ENCODE measurements at places on chromosomes 6 and 20. TPM values are rescaled to one million over a fixed set of nuclear protein-coding genes. Genes with fewer than 3 reads are reported as not detected.

Gene PSORS1C1
- 3.7 TPM for total RNA-seq

Gene MROH8
- 0.69 TPM for total RNA-seq

Gene MAPK13
- 1.1 TPM for total RNA-seq

Gene SLC25A27
- 0.98 TPM for total RNA-seq

Gene PDYN
- not detected for total RNA-seq

Gene SYNDIG1
- 2.0 TPM for total RNA-seq

Gene CCN6
- not detected for total RNA-seq

Gene ADGRF5
- not detected for total RNA-seq

Gene LINC00237
- not detected for total RNA-seq

Gene HRH3
- total RNA-seq, result not detected

Gene FLRT3
- total RNA-seq, result 1.7 TPM

Gene APOM
- 3.5 TPM for total RNA-seq

Gene PREX1
- total RNA-seq, result 13.5 TPM

Gene RAMACL
- 0.20 TPM for total RNA-seq

Gene SGK2
- 7.2 TPM for total RNA-seq

Gene RFX6
- not detected for total RNA-seq

Gene LPA
- 0.05 TPM for total RNA-seq

Gene DEFB124
- total RNA-seq, result not detected

Gene WRNIP1
- 41.2 TPM for total RNA-seq

Gene PTK6
- total RNA-seq, result 2.8 TPM

Gene FAM209A
- total RNA-seq, result 0.55 TPM

Gene MUCL3
- 0.08 TPM for total RNA-seq

Gene SCUBE3
- 0.07 TPM for total RNA-seq

Gene HLA-DRB1
- total RNA-seq, result not detected

Gene ARFGEF3
- 0.57 TPM for total RNA-seq

Gene OR12D3
- not detected for total RNA-seq

Gene MOG
- total RNA-seq, result not detected
